ENCODE measurements at places on chromosomes 11 and 22. TPM values are rescaled to one million over a fixed set of nuclear protein-coding genes. Genes with fewer than 3 reads are reported as not detected.

GPR137 gene
- 24.4 TPM for total RNA-seq

DNA sequence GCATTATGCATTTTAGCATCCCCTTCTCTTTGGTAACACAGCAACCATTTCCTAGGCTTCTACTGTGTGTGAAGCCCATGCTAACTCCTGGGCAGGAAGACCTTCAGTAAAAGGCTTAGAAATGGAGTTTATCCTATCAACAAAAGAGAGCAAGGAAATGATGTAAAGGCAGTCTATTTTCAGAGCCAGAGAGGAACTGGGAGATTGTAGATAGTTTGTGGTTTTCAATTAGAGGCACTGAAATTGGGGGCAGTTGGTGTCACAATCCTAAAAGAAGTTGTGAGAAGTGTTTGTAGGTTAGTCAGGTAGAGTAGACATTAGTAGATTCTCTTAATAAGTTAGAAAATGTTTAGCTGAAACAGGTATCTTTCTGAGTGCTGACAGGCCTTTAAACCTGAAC lies 7.1 kb downstream of the ACAD8 start:
- DNase-seq: no peak
- H3K27me3 ChIP-seq: no peaks in the 10 kb centered on the region
- no peak overlapping the region for H3K27ac ChIP-seq
- H3K4me1 ChIP-seq: no peaks in the 10 kb centered on the region
- H3K4me3 ChIP-seq: no peak overlapping the region
- peaks cover 8% of the 10 kb centered on the region for H3K36me3 ChIP-seq

GRCh38 chr22:45786726-45787125 lies 115.1 kb downstream of the ATXN10 start:
- no peak overlapping the region for H3K4me3 ChIP-seq
- peaks cover 10% of the 10 kb centered on the region for H3K4me1 ChIP-seq
- DNase-seq: no peak
- no peak overlapping the region for H3K27ac ChIP-seq
- H3K27me3 ChIP-seq: no peaks in the 10 kb centered on the region
- H3K36me3 ChIP-seq: no peaks in the 10 kb centered on the region

MS4A6E gene
- not detected for total RNA-seq

CENPM gene
- 44.7 TPM for total RNA-seq

MB gene
- total RNA-seq: 1.5 TPM

- H3K27ac ChIP-seq: no peak overlapping the region
- H3K36me3 ChIP-seq: peaks cover 2% of the 10 kb centered on the region
- H3K27me3 ChIP-seq: no peaks in the 10 kb centered on the region
- no peak overlapping the region for H3K4me3 ChIP-seq
- no peak for DNase-seq
Measured at GRCh38 chr11:63961608-63962412, 12.6 kb upstream of the COX8A start.

CCDC188 gene
- not detected for total RNA-seq
